ENCODE measurements at places on chromosomes 7 and 10.

DNA sequence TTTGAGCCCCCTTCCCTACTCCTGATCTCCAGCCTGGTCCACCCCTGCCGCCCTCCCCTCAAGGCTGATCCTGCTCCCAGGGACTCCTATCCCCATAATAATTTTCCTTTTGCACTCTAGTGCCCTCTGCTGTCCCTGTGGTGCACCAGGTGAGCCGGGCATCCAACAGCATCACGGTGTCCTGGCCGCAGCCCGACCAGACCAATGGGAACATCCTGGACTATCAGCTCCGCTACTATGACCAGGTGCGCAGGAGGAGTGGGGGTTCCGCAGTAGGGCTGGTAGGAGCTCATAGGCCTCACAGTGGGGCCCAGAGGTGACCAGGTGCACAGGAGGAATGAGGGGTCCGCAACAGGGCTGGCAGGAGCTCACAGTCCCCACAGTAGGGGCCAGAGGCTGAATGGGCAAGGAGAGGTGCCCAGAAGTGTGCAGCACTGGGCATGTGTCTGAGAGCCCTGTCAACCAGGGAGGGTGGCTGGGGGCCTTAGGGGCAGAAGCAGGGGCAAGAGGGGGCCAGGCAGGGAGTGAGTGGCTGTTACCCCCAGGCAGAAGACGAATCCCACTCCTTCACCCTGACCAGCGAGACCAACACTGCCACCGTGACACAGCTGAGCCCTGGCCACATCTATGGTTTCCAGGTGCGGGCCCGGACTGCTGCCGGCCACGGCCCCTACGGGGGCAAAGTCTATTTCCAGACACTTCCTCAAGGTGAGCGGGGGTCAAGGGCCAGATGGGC lies 11.7 kb downstream of the EPHB6 start:
- DNase-seq = no peak

- no peak for DNase-seq
Observed at GRCh38 chr10:5587151-5588079, 62.7 kb downstream of the CALML3 start.

DNA sequence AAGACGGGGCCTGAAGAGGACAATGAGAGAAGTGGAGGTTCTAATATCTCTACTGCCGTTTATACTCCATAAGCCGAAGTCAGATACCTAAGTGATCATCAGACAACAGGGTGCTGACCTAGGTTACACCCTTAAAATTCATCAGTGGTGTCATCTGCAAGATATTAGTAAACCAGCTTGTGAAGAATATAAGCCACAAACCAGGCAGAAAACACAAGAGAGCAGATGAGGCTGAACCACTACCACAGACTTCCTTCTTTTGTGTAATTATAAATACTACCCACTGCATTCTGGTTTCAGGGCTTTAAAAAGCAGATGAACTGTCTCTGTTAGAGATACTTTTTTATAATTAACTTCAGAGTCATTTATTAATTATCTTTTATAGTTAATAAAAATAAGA lies 69.0 kb upstream of the LRRC17 start:
- DNase-seq = no peak

GRCh38 chr10:122045212-122045611 lies 56.2 kb downstream of the TACC2 start:
- no peak for DNase-seq

GRCh38 chr10:123451618-123452245 lies 214.4 kb upstream of the GPR26 start:
- no peak for DNase-seq

DNA sequence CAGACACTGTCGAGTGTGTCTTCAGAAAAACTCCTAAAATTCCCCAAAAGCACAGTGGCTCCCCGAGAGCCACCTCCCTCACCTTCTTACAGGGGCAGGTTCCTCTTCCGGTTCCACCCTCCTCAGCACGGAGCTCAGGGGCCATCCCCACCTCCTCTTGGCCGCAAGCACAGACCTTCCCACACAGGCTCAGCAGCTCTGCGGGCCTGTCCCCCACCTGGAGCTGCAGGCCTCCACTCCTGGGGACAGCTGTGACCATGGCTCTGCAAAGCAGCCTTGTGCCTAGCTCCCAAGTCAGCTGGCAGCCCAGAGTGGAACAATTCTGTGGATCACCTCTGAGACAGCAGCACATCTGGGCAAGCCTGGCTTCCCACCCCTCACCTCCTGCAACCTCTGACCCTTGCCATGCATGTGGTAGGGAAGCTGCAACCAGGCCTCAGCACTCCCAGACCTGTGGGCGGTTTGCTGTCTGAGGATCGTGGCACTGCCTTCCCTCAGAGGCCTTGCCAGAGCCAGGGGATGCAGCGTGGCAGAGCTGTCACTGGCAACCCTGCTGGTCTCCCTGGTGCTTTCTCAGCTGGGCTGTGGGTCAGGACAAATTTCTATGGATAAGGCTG lies 79.7 kb downstream of the ALOX5 start:
- no peak for DNase-seq
